Occipital lobe (tissue), 3 donors: ENCODE measurements at places on chromosomes 12 and 14.
A peak's percentile ranks its signal among the peaks of the same experiment; 100 is the strongest.

- DNase-seq = no peak
Observed at GRCh38 chr12:47991106-47992061, 12.9 kb downstream of the COL2A1 start.

DNA sequence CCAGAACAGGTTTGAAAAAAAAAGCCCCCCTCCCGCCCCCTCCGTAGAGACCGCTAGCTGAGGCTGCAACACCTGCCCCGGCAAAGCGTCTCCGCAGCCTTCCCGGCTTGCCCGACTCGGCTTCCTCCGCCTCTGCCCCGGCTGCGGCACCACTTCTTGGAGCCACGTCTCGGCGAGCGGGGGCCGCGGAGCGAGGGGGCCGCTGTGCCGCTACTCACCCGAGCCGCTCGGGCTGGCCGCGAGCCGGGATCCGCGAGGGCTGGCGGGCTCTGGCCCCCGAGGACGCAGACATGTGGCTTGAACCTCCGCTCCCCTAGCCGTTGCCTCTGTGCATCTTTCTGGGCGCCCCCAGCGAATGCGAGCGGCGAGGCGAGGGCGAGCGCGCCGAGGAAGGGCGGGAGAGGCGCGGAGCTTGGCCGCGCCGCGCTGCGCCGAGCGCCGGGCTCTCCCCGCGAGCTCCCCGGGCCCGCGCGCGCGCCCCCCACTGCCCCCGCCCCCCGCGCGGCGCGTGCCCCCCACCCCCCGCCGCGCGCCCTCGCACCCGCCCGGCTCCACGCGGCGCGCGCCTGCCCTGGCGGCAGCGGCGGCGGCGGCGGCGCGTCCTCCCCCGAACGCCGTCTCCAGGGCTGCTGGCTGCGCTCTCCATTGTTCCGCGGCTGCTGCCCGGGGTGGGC is 249.5 kb downstream of the APAF1 start:
- peak; percentile 60 for DNase-seq

DNA sequence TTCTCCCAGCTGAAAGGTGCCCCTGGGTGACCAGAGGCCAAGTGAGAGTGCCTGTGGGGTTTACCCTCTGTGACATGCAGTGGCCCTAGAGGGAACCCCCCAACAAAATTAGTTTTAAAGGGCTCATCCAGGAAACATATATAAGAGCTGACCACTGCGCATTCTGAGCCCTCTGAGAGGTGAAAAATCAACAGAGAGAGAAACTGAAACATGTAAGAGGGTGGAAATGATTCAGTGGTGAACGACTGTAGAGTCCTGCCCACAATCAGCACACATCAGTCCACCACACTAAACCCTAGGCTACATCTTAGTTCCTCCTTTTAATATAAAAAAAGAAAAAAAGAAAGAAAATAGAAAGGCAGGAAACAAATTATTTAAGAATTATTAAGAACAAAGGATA is 21.0 kb upstream of the ACSM4 start:
- DNase-seq = no peak

DNA sequence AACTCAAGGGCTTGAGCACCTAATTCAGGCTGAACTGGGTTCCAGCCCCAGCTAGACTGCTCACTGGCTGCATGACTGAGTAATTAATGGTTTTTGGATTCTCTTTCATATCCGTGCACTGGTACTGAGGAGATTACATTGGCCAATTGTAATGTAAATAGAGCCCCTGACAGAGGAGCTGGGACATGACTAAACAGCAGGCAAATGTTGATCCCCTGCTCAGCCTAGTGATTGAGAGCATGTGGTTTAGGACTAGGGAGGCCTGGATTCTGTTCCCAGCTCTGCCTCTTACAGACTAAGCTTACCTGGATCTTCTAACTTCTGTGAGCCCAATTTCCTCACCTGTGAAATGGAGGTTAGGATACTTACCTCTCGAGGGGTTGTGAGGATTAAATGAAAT is 204.3 kb downstream of the ESR2 start:
- no peak for DNase-seq

DNA sequence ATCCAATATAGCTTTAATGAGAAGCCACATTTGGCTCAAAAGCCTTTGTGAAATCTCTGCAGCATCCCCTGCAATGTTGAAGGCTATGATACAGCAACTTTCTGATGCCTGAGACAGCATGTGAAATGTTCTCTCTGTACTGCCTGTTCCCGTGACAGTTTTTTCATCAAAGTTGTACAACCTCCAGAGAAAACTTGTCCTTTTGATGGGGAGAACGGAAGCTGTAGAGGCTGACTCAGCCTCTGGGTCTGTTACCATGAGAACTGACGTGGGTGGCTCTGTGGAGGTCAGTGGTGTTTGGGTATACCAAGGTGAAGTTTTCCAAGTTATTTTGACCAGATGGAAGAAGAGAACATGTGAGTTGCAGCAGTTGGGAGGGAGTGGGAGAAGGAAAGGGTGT is 17.0 kb downstream of the SLC4A8 start:
- peak; percentile 73 for DNase-seq
